SIG-M5 (cell line): ENCODE measurements at places on chromosomes 7 and 10.

DNA sequence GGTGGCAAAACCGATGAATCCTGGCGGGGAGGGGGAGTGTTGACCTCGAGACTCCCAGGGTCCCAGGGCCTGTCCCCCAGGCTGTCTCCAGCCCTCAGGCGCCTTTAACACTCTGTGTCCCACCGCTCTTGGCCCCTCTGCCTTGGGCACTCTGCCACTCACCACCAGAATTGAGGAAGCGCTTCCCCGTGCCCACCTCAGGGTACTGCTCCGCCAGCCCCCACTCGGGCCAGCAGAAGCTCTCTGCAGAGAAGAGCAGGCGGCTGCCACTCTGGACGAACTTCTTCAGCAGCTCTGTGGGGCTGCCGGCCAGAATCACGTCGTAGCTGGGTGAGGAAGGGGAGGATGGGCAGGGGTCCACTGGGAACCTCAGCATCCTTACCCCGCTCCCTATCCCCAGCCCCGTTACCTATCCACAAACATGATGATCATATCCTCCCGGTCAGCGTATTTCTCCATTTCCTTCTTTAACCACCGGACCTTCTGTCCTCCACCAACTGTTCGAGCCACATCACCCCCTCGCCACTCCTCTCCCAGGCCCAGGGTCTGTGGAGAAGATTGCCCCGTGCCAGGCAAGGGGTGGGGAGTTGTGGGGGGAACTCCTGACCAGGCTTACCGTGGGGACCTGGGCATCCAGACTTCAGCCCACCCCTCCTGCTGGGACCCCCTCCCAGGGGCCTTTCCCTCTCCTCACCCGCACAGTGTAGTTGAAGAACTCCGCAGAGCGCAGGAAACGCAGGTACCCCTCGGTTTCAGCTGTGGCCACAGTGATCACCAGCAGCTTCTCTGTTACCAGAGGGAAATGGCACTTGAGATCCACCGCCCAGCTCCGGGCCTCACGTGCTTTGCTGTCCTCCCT, 1.2 kb downstream of the PLOD3 start:
- DNase-seq, result no peak

- no peak for DNase-seq
These were observed 372 bp upstream of the TMEM130 start for GRCh38 chr7:98870121-98870651.

DNA sequence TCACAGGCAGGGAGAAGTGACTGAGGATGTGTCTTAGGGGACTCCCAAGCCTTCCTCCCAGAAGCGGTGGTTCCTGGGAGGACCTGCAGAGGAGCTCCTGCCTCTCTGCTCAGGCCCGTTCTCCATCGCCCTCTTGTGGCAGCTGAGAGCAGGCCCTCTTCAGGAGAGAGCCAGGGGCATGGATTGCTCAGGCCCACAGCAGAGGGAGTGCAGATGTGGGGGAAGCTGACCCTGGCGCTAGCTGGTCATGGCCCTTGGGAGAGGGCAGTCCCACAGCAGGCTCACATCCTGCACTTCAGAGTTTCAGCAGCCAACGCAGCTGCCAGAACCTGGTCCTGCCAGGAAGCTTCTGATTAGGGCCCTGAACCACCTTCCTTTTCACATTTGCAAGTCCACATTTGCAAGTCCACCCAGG, 94.8 kb upstream of the TARP start:
- DNase-seq, result peak; percentile 42

DNA sequence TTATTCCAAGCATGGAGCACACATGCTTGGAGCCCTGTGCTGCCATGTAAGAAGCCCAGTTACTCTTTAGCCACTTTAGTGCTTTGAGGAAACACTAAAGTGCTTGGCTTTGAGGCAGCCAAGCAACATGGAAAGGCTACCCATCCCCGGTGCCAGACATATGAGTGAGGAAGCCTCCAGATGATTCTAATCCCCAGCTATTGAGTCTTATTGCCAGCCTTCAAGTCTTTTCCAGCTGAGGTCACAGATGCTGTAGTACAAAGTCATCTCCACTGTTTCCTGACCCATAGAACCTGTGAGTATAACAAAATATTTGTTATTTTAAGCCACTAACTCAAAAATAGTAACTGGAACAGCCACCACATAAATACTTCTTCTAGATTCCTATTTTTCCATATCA, 91.4 kb upstream of the CYP26C1 start:
- DNase-seq, result no peak

GRCh38 chr7:134200970-134201369, 73.8 kb downstream of the LRGUK start:
- DNase-seq, result no peak

GRCh38 chr10:116878123-116878522, 28.8 kb downstream of the ENO4 start:
- DNase-seq, result no peak

DNA sequence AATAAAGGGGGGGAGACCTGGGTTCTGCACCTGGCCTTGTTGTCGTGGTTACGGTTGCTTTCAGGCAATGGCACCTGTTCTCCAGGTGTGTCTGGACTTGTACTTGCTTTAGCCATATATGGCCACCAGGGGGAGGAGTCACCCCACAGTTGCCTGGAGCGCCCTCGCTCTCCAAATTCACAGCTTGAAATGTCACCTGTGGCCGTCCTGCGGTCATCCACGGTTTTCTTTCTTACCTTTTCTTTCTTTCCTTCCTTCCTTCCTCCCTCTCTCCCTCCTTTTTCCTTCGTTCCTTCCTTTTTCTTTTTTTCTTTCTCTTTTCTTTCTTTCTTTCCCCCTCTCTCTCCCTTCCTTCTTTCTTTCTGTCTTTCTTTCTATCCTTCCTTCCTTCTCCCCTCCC, 157.2 kb upstream of the ZNF92 start:
- DNase-seq, result no peak

GRCh38 chr7:107728276-107728675, 15.7 kb upstream of the CBLL1 start:
- DNase-seq, result no peak

DNA sequence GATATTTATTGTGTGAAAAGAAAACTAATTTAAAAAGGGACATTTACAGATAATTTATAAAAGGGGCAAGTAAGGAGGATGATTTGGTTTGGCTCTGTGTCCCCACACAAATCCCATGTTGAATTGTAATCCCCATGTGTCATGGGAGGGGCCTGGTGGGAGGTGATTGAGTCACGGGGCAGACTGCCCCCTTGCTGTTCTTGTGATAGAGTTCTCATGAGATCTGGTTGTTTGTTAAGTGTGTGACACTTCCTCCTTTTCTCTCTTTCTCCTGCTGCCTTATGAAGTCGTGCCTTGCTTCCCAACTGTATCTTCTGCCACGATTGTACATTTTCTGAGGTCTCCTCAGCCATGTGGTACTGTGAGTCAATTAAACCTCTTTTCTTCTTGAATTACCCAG, 171.0 kb upstream of the SEMA3E start:
- no peak for DNase-seq

- no peak for DNase-seq
These were observed 2.4 kb upstream of the ITPRIP start for GRCh38 chr10:104340641-104341040.

DNA sequence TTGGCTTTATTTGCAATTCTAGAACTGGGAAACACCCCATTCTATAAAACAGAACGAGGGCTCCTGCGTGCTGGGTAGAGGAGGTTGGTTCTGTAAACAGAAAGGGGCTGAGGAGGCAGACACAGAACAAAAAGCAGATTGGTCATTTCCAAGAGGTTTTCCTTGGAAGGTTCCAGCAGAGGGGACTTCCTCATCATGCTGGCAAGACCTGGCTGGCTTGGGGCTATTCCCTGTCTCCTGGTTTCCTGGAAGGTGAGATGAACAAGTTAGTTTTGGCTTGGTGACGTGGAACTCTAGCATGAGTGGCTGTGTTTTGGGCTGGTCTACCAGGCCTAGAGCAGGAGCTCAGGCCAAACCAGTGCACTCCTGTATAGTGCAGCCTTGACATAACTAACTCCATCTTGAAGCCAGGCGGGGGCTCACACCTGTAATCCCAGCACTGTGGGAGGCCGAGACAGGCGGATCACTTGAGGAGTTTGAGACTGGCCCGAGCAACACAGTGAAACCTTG, 26.1 kb upstream of the DNAJB6 start:
- DNase-seq, result no peak

GRCh38 chr7:37549076-37549931, 100.6 kb upstream of the ELMO1 start:
- no peak for DNase-seq

- no peak for DNase-seq
These were observed 44.9 kb downstream of the DRGX start for GRCh38 chr10:49350846-49351532.

DNA sequence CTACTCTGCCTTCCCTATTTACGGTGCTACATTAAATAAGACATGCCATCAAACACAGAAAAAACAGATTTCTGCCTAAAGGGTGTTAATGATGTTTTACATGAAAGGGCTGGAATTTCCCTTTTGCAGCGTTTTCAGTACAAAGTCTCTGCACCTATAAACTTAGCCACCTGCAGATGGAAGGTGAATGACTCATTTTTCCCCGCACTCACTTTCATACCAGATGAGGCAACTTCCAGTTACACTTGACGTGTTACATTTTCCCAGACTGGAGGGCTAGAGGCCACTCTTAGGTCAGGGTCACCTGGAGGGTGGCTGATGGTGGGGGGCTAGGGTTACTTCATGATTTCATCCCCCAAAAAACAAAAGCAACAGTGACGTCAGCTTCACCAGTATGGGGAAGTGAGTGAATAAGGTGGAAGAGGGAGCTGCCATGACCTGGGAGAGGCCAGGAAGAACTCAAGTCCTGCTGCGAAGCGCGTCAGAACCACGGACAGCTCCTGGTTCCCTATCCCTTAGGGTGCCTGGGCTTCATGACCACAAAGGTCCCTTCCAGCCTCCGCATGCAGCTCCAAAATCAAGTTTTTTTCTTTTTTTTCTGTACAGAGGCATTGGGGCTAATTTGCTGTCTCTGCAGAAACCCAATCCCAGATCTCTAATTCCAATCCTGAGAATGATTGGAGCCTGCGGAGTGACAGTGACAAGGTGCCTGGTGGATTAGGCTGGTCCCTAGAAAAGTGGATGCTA, 94.0 kb downstream of the ADARB2 start:
- DNase-seq, result no peak

- DNase-seq, result no peak
These were observed 33.8 kb downstream of the ERCC6 start for GRCh38 chr10:49505076-49505475.

- DNase-seq, result no peak
These were observed 55.2 kb downstream of the TSPAN12 start for GRCh38 chr7:120802751-120803150.

GRCh38 chr10:49619613-49620012, 5.8 kb downstream of the CHAT start:
- no peak for DNase-seq

DNA sequence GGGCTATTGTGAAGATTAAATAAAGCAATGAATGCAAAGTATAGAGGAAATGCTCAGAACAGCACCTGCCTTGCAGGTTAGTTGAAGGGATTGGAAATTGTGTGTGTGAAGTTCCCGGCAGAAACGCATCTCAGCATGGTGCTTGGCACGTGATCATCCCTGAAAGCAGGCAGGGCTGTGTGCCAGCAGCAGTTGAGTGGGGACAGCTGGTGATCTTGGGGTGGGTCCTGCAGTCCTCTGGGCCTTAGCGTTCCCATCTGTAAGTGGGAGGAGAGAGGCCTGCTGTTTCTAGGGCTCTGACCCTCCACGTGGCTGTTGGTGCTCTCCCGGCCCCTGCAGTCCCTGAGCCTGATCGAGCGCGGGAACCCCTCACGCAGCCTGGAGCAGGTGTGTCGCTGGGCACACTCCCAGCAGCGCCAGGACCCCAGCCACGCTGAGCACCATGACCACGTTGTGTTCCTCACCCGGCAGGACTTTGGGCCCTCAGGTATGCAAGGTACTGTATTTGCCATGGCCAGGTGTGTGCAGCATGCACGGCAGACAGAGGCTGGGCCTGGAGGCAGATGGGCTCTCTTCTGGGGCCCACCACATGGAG, 55.3 kb downstream of the TBATA start:
- no peak for DNase-seq

- no peak for DNase-seq
These were observed 95.4 kb downstream of the ELMO1 start for GRCh38 chr7:37352974-37353948.

DNA sequence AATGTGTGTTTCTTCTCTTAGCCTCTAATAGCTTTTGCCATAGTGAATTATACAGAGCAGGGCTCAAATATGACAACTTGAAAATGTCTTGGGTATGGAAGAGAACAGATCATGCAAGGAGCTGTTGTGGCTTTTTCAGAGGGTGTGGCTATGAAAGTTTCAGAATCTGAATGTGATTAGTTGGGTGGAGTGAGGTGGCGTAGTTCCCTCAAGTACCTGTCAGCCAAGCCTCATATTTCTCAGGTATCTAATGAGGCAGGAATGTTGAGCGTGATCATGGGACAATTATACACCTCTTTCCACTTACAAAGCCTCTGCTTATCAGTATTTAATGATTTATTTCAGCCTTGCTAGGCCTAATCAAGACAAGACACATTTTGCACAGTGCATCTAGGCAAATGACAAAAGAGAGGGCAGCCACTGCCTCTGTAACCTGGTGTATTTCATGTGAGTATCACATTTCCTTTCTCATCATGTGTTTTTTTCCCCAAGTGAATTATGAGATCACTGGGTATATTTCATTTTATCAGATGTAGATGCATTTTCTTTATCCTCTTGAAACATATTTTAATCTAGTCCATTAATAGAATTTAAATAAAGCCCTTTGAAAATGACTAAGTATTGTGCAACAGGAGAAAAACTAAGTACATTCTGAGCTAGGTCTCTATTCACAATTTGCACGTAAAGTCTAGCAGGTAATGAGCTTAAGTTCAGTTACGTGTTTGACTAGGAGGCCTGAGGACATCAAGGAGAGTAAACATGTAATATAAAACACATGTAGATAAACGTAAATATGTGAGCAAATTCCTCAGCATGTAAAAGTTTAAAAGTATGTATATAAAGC, 644.4 kb upstream of the IGFBP3 start:
- DNase-seq, result no peak

DNA sequence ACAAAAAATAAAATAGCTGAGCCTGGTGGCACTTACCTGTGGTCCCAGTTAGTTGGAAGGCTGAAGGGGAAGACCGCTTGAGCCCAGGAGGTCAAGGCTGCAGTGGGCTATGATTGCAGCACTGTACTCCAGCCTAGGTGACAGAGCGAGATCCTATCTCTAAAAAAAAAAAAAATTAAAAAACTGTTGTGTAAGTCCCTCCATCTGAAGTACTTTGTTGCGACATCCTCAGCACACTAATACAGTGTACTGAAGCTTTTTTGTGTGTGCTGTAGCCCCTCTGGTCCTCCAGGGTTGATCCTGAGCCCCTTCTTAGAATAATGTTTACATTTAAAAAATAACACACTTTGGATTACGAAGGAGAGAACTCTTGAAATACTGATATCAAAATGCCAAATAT, 71.3 kb downstream of the PFKFB3 start:
- DNase-seq, result no peak

DNA sequence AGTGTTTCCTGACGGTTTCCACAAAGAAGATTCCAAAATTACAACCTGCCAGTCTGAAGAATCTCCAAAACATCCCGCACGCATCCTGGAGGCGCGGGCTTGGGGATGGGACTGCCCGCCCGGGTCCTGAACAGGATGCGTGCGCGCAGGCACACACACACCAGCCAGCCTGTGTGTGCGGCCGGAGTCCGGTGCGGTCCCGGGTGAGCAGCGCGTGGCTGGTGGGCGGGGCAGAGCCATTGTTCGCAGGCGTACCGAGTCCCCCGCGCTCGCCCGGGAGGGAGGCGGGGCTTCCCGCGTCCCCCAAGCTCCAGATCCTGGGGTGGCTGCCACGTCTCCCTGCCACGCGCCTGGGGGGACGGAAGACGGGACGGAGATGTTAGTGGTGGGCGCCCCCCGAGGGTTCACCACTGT, 675 bp upstream of the SCD start:
- DNase-seq, result no peak
